ENCODE measurements at places on chromosomes 16 and 17.

GRCh38 chr17:76074390-76075363 lies at the start of gene GALR2:
Gene GALR2, plus strand, starts transcription at chr17:76074781. Its CDS starts 103 bp downstream, at chr17:76074884.
- no peak for DNase-seq

- no peak for DNase-seq
Measured at GRCh38 chr17:2697611-2698162, 13.9 kb downstream of the CLUH start.

DNA sequence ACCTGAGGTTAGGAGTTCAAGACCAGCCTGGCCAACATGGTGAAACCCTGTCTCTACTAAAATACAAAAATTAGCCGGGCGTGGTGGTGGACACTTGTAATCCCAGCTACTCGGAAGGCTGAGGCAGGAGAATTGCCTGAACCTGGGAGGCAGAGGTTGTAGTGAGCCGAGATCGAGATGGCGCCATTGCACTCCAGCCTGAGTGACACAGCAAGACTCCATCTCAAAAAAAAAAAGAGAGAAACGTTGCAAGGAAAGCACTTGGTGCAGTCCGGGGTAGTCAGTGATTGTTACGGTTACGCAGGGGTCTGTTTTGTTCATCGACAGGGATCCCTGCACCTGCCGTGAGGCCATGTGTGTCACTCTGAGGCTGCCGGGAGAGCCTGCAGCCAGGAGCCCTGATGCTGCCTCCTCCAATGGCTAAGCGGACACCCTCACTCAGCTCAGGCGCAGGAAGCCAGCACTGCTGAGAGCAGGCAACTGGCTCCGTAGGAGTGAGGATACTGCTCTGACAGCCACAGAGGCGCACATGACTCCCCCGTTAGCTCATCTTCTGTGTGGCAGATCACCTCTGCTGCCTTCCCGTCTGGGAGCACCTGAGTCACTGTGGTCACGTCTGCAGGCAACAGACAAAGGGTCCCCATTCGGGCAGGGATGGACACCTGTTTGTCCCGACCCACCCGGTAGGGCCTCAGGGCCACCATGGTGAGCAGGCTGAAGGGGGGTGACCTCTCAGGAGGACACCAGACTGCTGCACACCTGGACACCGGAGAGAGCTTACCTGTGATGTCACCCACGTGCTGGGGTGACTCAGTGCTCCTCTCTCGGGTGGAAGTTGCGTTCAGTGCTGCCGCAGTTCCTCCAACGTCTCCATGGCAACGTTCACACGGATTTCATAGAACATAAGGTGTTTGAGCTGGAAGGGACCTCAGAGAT lies 5.2 kb upstream of the RAB26 start:
- DNase-seq, result no peak

DNA sequence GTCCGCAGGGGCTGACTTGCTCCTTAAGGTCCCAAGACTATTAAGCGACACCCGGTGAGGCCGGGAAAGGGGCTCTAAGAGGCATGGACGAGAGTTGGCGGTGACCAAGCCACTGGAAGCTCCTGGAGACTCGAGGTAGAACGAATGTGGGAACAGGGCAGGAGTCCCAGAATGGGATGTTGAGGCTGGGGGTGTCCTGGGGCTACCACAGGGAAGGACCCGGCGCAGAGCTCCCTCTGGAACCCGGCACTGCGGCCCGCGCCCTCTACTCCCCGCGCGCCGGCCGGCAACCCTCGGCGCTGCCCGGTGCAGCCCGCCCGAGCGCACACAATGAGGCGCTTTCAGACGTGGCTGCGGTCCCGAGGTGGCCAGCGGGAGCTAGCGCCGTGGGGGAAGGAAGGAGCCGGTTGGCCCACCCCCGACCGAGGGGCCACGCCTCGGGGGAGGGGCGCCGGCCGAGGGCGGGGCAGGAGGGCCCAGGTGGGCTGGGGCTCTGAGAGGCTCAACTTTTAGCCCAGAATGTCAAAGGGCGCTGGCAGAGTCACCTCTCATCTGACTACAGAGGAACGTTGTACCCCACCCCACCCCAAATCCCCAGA lies at the start of gene CHST6:
Gene CHST6 (minus strand): TSS at position 366 of the 599 bp plus-strand sequence. CDS start 15,613 bp downstream, outside the sequence.
- no peak for DNase-seq

GRCh38 chr16:68197250-68197649 lies 38.7 kb downstream of the ESRP2 start:
- no peak for DNase-seq

- DNase-seq, result no peak
Measured at GRCh38 chr17:50128441-50129352, 1.3 kb downstream of the SAMD14 start.

- DNase-seq, result no peak
Measured at GRCh38 chr17:45338996-45339535, 22.2 kb upstream of the MAP3K14 start.

- DNase-seq, result no peak
Measured at GRCh38 chr16:87602821-87603683, 744 bp downstream of the JPH3 start.

DNA sequence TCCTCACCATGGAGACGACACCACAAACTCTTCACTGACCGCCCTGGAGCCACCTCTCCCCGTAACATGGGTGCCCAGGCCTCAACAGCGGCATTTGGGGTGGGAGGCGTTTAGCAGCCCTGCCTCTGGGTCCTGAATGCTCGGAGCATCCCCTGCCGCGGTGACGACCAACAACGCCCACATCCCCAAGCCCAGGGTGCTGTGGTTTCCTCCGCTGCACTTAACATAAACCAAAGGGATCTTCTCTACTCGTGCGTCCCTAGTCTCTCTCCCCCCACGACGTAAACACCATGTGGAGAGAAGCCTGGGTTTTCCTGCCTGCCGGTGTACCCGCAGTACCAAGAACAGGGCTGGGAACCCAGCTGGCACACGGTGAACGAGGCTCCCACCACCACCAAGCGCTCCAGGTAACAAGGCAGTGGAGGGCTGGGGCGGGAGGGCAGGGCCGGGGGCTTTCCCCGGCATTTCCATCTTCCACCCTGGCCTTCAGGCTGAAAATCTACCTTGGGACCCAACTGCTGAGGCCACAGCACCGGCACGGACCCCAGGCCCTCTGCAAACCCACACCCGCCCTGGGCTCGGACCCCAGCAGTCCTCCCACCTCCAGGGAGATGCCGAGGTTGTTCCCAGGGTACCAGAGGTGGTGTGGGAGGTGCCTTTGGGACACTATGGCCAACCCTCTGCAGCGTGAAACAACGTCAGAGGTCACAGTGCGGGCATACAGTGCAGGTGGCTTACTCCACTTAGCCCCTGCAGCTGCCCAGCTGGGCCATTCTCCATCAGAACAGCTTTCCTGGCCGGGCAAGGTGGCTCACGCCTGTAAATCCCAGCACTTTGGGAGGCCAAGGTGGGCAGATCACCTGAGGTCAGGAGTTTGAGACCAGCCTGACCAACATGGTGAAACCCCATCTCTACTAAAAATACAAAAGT lies 54.3 kb downstream of the TIMM22 start:
- no peak for DNase-seq

GRCh38 chr17:64240741-64241347 lies 22.2 kb downstream of the TEX2 start:
- no peak for DNase-seq

GRCh38 chr16:27317738-27318391 lies 4.1 kb downstream of the IL4R start:
- DNase-seq, result peak; percentile 70

- DNase-seq, result peak; percentile 29
Measured at GRCh38 chr16:21608639-21609328, 9.4 kb downstream of the METTL9 start.

DNA sequence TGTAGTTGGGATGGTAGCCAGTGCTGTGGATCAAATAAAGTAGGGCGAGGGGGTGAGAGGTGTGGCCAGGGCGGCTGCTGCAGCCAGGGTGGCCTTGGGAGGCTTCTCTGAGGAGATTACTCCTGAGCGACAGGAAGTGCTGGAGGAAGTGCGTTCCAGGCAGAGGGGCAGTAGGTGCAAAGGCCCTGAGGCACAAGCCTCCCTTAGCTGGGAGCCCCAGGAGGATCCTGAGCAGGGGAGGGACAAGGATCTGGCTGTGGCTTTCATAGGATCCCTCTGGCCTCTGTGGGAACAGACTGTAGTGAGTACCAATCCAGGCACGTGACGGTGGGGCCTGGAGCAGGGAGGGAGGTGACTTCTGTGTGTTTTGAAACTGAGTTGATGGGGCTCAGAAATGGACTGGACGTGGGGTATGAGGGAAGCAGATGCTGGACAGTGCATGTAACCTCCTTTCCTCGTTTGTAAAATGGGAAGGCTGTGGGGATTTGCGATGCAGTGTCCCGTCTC lies 2.8 kb downstream of the LLGL1 start:
- no peak for DNase-seq

- no peak for DNase-seq
Measured at GRCh38 chr16:48499923-48500381, 110.0 kb downstream of the N4BP1 start.

DNA sequence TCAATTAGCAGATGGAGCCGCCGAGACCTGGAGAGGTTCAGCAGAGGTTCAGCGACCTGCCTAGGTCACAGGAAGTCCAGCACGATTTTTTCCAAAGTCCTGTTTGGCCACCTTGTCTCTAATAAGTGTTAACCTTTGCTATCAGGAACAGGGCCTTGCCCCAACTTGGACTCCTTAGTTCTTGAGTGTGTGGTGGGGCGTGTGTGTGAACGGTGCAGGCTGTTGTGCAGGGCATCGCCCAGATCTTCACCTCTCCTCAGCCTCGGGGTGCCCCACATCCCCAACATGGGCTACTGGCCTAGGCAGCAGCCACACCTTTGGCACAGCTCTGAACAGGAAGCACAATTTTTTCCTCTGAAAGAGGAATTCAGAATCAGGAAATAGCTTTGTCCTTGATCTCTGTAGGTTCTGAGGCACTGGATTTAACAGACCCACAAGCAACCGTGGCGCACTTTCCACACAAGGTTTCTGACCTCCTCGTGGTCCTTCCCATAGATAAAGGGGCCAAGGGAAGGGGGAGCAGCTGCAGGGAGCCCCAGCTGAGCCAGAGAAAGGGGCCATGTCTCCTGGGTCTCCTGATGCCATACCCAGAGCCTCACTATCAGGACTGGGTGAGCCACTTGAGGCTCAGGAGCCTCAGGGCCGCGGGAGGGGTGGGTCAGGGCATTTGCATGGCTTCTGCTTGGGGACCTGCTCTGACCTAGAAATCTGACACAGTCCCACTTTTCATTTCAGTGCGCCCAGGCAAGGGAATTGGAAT lies 10.4 kb downstream of the MPRIP start:
- DNase-seq, result no peak

DNA sequence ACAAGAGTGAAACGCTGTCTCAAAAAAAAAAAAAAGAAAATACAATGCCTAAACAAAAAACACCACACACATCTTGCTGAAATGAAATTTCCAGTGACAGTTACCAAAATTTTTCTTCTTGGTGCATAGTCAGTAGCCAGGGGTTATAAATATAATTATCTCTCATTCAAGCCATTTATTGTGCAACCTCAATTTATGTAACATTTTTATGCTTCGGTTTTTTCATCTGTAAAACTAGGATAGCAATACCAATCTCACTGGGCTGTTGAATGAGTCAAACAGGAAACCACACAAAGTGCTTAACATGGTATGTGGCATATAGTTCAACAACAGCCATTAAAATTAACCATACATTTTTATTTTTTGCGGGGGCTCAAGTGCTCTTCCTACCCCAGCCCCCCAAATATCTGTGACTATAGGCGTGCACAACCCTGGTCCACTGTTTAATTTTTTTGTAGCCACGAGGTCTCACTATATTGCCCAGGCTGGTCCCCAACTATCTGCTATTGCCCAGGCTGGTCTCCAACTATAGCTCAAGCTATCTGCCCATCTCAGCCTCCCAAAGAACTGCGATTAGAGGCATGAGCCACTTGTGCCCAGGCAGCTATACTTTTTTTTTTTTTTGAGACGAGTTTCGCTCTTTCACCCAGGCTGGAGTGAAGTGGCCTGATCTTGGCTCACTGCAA lies 2.6 kb downstream of the COG4 start:
- peak; percentile 67 for DNase-seq

DNA sequence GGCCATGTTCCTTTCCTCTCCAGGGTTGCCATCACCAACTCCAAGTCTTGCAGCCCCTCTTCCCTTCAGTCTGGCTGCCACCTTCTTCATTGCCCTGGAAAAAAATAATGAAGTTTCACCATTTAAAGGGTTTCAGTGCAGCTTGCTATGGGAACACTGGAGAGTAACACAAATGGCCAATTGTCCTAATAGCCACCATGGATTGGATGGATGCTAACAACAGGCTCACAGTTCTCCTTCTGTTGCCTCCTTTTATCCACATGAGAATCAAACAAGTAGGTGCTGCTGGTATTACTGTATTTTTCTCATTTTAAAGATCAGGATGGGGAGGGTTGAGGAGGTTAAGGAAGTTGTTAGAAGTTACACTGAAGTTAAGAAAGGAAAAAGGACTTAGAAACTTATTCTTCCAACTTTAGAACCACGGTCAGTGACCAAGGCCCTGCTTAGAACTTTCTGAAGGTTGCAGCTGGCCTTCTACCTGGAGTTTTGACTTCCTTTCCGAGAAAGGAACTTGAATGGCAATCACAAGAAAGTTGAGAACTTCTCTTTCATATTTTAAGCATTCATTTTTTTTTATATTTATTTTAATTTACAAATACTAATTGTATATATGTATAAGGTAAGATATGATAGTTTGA lies 198.0 kb upstream of the MAF start:
- no peak for DNase-seq

DNA sequence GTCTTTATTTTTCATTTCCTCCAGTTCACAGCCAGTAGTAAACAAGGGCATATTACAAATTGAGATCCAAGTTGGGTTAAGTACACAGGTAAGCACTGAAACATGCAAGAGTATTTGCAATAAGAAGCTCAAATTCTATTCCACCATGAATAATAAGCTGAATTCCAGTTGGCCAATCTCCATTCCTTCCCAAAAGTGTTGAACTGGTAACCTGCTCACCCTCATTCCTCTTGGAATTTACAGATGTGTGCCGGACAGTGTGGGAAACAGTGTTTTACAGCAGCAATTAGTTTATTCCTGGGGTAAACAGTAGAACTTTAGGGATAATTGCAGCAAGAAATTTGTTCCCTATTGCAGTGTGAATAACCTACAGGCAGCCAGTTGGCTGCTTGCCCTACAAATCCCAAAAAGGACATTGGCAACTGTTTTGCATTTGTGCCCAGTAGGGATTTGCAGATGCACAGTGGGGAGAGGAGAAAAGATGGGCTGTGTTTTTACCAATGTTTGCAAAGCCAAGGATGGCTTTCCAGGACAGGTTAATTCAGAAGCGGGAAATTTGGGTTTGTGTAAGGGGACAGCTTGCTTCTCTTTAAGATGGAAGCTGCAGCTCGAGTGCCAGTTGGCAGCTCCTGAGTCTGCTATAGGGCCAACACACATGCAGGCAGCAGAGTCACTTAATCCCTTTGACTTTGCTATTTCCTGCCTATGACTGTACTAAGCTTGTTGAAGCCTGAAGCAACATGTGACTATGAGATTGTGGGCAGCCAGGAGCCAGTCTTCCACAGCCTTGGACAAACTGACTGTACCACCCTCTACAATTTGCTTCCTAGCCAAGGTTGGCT lies 318.9 kb downstream of the MAP2K6 start:
- DNase-seq, result no peak

GRCh38 chr17:50563092-50563511 lies 2.6 kb downstream of the CACNA1G start:
- no peak for DNase-seq

DNA sequence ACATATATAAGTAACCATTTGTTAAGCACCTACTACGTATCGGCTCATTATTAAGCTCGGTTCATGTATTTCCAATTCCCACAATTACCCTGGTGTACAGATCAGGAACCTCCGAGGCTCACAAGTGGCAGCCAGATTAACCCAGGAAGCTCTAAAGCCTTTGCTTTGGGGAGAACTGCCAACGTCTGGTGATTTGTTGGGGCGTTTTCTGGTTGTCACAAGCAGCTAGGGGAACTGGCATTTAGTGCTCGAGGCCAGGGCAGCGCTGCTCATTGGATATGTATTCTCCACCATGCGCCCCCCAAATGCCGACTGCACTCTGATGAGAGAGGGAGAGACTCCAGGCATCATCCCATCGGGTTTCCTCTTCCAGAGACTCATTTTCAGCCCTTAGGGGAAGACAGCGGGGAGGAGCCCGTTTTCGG lies 541 bp downstream of the ZNF18 start:
- DNase-seq, result peak; percentile 38
